T47D (cell line): ENCODE measurements at places on chromosomes 11 and 22.

DNA sequence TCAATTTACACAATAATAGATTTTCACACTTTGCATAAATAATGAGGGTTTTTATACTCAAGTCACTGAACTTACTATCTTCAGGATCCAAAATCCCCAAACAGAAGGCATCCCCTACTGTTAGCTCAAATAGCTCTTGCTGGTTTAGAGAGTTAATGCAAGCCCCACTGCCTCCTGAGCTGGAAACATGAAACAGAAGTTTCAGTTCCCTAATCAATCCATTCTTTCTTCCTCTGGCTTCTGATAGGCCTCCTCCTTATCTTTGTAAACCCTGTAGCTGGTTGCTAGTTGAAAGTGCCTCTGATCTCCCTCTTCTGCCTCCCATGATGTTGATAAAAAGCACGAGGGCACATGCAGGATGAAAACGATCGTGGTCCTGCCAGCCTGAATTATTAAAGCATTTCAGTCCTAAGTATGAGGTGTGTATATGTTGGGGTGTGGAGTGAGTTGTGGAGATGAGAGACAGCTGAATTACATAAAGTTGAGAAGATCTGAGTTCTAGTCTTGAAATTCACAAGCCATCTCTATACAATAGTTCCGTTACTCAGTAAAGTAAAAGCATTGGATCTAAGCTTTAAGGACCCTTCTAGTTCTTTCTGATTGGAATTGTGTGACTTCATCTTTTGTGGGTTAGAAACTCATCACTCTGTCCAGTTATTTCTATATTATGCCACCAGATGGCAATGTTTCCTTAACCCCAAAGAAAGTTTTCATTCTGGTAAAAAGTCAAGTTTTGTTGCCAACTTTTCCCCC lies 35.0 kb upstream of the EHF start:
- DNase-seq = peak; percentile 81

- no peak for DNase-seq
These were observed 63.7 kb downstream of the SNX19 start for GRCh38 chr11:130852589-130852988.

DNA sequence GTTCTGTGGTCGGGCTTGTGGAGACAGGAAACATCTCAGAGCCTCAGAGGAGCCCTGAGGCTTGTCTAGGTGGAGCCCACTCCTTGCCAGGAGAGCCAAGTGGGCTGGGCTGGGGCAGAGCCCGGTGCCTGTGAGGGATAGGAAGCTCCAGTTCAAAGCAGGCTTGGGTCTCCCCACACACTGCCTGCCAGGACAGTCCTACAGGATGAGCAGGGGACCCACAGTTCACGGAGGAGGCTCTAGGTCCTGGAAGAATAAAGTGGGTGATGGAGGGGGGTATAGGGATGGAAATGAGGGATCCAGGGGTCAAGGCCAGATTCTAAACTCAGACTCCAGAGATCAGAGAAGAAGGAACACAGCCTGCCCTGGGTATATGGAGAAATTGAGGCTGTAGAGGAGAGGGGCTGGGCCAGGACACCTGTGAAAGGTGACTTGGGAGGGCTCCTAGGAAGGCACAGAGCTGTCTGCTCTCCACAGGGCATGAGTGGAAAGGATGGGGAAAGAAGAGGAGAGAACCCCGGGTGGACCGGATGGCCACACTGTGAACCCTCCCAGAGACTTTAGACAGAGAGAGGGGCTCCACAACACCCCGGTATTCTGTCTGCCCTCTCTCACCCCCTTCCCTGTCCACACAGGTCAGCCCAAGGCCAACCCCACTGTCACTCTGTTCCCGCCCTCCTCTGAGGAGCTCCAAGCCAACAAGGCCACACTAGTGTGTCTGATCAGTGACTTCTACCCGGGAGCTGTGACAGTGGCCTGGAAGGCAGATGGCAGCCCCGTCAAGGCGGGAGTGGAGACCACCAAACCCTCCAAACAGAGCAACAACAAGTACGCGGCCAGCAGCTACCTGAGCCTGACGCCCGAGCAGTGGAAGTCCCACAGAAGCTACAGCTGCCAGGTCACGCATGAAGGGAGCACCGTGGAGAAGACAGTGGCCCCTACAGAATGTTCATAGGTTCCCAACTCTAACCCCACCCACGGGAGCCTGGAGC lies 7.4 kb downstream of the IGLL5 start:
- no peak for DNase-seq

GRCh38 chr11:123407130-123407995 lies 22.7 kb upstream of the GRAMD1B start:
- peak; percentile 93 for DNase-seq

DNA sequence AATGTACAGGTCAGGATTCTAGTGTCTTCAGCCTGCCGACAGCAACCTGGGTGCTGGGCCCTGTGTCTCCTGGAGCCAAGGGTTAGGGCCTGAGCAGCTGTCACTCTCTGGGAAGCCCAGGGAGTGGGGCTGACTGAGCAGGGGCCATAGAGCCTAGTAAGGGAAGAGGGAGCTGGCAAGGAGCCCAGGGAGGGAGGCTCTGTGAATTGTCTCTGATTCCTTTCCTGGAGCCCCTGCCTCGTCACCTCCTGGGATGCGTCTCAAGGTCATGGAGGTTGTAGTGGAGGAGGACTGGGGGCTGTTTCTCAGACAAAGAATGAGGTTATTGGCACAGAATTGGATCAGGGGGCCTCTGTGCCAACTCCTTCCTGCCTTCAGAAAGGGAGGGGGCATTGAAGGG lies 11.8 kb downstream of the SOX10 start:
- DNase-seq = no peak

- DNase-seq = peak; percentile 97
These were observed at the start of the genes NUDT22 and TRPT1 for GRCh38 chr11:64225608-64226506. Gene NUDT22, plus strand, starts transcription at chr11:64226274. Its CDS starts 379 bp downstream, at chr11:64226653. Gene TRPT1, minus strand, starts transcription at chr11:64226186. Its CDS starts 326 bp downstream, at chr11:64225860.

- no peak for DNase-seq
These were observed 8.5 kb downstream of the MYRF start for GRCh38 chr11:61760946-61761345.

DNA sequence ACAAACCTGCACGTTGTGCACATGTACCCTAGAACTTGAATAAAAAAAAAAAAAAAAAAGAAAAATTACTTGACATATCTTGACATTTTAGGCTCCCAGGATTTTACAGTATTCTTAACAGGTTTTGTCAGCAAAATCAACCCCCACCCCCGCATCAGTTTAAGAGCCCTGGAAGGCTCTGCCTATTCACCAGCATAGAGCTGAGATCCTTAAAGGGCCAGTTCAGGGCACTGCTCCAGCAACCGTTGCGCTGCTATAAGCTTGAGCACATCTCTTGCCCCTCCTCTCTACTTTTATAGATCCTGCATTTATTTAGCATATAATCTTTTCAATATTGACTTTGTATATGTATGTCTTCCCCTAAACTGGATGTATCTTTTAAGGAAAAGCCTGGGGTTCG lies 697 bp upstream of the PAFAH1B2 start:
- peak; percentile 57 for DNase-seq

DNA sequence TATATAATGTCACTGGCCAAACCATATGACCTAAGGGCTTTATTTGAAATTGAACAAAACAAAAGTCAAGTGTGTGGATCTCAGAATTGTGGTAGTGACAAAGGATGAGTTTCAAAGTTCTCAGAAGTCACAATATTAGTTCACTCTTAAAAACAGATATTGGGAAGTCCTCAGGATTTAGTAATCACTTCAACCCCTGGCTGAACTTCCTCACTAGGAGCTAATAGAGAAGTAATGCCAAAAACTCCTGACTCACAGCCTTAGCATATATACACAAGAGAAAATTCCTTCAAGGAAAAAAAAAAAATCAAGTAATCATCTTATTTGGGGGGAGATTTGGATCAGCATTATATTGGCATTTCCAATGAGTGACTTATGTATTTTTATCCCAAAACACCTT lies 75.6 kb upstream of the APOA1 start:
- DNase-seq = no peak

DNA sequence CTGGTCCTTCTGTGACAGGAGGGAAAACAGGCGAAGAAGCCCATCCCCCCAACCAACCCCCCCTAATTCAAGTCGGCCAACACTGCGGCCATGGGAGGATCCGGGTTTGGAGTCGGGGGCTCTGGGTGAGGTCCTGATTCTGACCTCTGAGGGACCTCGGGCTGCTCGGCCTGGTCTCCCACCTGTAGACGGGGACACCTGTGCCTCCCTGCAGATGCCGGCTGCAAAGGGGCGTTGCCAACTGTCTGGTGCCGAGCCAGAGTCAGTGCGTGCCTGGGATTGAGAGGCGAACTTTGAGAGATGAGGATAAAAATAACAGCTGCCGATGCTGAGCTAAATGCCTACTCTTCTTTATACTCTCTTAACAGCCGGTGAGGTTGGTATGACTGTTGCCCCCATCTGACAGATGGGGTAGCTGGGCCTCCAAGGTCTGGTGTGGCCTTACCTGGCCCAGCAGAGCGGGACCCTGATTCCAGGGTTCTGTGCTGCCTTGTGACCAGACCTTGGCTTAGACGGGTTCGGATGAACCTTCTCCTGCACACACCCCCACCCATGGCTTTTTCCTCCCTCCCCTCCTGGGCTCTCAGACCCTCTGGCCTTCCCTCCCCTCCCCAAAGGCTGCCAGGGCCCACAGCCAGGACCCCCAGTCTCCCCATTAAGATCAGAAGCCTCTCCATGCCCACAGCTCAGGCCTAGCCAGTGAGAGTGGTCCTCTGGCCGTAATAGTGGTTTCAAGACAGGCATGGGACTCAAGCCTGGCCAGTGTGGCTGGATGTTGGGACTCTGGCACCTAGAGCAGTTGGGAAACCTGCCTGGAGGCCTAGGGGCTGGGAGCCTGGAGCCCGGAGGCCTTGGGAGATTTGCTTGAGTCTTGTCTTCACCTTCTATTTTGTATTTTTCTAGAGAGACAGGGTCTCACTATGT lies 41.7 kb downstream of the KCNJ4 start:
- no peak for DNase-seq

GRCh38 chr22:25492841-25493734 lies 71.4 kb upstream of the GRK3 start:
- DNase-seq = no peak

DNA sequence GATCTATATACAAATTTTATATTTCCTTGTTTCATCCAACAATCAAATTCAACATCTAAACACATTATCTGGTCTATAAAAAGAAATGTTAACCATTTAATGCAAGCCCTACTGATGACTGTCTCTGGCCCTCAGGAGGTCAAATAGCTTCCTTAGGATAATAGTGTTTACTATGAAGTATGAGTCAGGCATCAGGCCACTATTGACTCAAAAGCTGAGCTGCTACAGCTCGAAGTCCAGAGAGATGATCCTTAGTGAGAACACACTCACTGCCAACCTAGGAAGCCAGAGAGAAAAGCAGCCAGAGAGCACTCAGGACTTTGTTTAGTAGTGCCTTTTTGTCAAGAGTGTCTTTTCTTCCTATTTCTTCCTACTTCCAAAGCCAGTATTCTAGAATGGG lies 171.8 kb downstream of the SOX6 start:
- DNase-seq = peak; percentile 31

DNA sequence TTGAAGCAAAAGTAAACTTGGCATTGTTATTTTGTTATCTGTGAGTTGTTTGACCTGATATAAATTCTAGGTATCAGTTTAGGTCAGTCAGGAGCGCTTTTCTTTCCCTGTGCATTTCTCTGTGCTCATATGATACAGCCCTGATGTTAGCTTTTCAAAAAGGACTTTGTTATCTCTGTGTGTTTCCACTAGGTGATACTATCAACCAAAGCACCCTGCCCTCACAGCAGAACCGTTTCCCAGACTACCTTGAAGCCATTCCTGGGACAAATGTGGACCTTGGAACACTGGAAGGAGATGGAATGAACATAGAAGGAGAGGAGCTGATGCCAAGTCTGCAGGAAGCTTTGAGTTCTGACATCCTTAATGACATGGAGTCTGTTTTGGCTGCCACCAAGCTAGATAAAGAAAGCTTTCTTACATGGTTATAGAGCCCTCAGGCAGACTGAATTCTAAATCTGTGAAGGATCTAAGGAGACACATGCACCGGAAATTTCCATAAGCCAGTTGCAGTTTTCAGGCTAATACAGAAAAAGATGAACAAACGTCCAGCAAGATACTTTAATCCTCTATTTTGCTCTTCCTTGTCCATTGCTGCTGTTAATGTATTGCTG lies 87.7 kb upstream of the BIRC3 start:
- no peak for DNase-seq

DNA sequence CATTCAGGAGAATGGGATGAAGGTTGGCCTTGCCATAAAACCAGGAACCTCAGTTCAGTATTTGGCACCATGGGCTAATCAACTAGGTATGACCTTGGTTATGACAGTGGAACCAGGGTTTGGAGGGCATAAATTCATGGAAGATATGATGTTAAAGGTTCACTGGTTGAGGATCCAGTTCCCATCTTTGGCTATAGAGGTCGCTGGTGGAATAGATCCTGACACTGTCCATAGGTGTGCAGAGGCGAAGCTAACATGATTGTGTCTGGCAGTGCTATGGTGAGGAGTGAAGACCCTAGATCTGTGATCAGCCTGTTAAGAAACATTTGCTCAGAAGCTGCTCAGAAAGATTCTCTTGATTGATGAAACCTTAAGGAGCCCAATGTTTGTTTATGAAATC lies 5.7 kb downstream of the NF2 start:
- no peak for DNase-seq

DNA sequence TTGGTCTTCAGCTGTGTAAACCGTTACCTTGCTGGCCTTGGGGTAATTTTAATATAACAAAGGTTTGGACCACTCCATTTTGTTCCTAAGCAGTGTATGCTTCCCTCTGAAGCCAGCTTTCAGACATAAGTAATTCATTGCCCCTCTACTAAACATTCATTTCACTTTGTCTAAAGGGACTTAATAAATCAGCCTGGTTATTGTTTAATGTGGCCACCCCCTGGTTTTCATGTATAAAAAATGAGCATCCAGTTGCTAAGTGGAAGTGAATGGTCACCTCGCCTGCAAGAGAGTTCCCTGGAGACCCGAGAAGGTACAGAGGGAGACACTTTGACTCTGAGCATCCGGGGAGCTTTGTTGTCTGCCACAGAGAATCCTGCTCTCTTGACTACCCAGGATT lies 3.9 kb downstream of the ABTB2 start:
- DNase-seq = no peak

GRCh38 chr11:63840356-63841060 lies 1.6 kb downstream of the MARK2 start:
- no peak for DNase-seq

- DNase-seq = no peak
These were observed 868 bp upstream of the SYCE3 start for GRCh38 chr22:50563413-50564160.
